ENCODE measurements at places on chromosomes 2 and 18.

DNA sequence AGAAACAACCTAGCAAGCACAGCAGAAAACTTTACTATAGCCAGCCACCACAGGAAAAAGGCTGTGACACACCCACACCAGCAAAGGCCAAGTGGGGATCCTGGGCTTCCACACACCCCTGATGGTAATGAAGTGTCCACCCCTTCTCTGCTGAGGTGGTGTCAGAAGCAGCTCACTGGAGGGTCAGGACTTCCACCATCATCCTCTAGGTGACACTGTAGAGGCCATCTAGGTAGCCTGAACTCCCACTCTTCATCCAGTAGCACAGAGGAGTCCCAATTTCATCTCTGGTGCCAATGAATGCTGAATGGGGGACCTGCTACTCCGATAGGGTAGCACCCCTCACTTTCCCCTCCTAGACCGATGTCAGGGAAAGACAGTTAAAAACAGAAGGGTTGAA lies 1544.4 kb downstream of the LRP1B start:
- DNase-seq, result no peak

DNA sequence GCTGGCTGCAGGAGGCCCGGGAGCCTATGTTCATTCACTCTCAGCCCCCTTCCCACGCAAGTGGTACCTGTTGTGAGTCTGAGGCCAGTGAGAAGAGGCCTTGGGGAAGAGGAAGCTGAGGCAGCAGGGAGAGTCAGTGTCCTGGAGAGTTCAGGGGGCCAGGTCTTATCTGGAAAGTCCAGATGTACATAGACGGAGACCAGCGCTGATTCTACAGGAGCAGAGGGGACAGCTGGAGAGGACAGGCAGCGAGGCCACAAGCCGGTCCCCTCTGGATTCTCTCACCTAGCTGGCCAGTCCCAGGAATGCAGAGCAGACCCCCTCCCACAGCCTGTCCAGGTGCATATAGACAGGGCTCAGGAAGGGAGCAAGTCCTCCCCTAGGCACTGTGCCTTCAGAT lies 29.1 kb upstream of the SELENOI start:
- no peak for DNase-seq

GRCh38 chr2:100237770-100238169 lies 84.5 kb downstream of the LONRF2 start:
- DNase-seq, result no peak

DNA sequence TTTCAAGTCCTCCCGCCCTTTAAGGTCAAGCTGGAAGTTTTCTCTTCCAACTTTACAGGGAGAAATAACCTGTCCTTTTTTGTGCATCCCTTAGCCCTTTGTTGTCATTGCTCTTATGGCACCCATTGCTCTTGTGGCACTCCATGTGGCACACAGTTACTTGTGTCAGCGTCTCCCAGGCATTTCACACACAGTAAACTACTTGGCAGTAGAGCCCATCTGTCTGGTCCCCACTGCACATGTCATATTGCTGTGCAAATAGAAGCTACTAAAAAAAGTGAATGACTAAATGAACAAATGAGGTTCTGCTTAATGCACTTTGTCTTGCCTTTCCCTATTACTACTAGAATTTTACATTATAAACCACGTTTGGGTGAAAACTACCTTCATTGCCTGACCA lies 149.3 kb downstream of the EML6 start:
- DNase-seq, result no peak

DNA sequence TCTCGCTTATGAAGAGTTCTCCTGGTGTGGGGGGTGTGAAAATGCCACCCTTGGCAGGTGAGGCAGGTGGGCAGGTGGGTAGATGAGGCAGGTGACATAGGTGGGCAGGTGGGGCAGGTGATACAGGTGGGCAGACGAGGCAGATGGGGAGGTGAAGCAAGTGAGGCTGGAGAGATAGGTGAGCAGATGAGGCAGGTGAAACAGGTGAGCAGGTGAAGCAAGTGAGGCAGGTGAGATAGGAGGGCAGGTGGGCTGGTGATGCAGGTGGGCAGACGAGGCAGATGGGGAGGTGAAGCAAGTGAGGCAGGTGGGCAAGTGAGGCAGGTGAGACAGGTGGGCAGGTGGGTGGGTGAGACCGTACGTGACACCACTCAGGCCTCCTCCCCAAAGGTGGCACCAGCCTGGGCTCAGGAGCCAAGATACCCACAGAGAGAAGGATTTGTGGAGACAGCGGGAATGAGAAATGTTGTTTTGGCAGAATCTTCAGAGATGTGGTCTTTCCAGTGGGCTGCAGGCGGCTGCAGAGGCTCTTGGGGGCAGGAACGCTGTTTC lies 232.3 kb upstream of the MYT1L start:
- DNase-seq, result no peak

DNA sequence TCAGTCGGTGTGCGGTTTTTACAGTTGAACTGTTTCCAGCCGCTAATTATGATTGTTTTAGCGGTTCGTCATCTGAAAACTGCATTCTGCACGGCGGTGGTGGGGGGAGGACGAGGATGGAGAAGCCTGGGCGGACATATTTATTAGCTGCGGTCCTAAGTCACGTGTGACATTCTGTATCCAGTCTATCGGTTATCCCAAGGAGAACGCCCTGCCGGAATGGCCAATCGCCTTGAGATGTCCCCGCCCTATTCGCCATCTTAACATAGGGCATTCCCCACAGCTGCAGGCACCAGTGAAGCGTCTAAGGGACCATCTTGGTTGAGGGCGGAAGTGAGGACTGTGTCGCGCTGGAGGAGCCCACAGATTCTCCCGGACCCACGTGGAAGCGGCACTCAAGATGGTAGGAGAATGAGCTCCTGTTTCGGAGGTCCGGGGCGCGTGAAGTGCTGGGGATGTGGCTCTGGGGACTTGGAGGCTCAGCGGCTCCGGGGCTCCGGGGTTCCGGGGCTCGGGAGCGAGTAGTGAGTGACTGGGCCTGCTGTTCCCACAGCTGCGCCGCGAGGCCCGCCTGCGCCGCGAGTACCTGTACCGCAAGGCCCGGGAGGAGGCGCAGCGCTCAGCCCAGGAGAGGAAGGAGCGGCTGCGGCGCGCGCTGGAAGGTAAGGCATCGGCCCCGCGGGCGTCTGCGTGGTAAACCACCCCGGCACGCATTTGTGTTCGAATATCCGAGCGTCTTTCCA lies at the start of gene IMP4:
TSS of gene IMP4 (plus strand) at position 365 of the 743 bp plus-strand sequence. CDS start at position 401, 36 bp downstream.
- peak; percentile 98 for DNase-seq

DNA sequence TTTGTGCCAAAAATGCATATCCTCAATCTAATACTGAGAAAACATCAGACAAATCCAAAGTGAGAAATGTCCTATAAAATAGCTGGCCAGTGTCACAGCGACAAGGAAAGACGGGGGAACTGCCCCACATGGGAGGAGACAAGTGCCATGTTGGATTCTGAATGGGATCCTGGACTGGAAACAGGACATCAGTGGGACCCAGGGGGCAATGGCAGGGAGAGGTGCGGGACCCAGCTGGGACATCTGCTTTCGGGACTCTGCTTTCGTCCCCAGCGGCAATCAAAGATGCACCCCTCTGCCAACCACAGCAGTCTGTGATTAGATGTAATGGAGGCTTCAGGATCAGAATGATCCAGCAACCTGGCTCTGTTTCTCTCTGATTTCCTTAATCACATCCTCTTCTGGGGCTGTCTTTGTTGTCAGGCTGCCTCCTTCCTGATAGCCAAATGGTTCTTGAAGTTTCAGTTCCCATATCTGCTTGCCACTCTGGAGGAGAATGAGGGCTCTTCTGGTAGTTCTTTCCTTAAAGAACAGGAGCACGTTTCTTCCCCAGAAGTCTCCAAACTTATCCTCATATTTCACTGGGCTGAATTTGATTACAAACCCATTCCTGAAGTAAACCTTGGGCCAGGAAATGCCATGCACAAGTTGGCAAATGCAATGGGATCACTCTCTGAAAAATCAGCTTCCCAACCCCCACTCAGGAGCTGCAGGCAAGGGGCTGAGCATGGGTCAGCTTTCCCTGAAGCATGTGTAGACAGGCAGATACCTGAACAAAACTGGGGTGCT lies 13.6 kb upstream of the PROC start:
- no peak for DNase-seq

DNA sequence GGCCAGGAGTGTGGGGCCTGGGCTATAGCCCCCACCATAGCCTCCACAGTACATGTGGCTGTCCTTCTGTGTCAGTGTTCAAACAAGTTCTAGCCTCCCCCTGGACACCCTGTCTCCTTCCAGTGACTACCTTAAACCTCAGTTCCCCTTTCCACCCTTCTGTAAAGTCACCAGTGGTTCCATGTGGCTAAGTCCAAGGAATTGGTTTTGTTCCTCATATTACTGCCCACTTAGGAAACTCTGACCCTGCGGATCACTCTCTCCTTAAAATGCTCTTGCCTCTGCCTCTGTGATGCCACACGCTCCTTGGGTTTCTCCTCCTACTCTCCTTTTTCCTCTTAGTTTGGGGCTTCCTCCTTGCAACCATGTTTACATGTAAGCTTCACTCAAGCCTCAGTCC lies 27.8 kb upstream of the REL start:
- no peak for DNase-seq

- no peak for DNase-seq
These were observed 15.2 kb upstream of the DIS3L2 start for GRCh38 chr2:231946241-231946814.
